NCI-H524 (cell line): ENCODE measurements at places on chromosomes 2 and 18.

- no peak for DNase-seq
These were observed 2.7 kb downstream of the VSNL1 start for GRCh38 chr2:17543131-17543660.

- no peak for DNase-seq
These were observed 3.6 kb downstream of the ACP1 start for GRCh38 chr2:268323-268722.

DNA sequence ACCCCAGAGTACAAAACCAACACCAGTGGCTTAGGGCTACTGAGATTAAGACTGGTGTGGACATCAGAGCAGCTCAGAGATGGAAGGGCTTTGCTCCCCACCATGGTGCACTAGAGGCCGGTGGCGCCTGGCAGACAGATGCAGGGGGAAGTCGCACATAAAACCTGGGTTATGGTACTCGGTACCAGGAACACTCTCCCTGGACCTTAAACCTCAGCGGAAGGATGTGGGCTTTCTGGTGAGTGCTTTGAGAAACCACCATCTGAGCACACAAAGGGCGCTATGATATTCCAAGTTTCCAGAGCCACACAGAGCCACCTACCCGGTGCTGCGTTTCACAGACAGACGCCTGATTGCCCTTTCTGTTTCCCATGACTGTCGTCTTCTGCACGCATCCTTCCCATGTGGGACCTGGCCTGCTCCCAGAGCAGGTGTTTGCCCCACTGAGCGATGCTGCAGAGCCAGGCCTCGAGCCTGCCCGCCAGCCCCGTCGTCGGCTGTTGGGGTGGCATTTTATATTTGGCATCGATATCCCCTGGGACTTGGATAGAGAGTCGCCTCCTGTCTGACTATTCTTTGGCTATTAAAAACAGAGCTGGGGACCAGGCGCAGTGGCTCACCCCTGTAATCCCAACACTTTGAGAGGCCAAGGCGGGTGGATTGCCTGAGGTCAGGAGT, 89.5 kb upstream of the ODC1 start:
- DNase-seq: no peak

- DNase-seq: no peak
These were observed 238.4 kb upstream of the ETAA1 start for GRCh38 chr2:67158718-67159117.

DNA sequence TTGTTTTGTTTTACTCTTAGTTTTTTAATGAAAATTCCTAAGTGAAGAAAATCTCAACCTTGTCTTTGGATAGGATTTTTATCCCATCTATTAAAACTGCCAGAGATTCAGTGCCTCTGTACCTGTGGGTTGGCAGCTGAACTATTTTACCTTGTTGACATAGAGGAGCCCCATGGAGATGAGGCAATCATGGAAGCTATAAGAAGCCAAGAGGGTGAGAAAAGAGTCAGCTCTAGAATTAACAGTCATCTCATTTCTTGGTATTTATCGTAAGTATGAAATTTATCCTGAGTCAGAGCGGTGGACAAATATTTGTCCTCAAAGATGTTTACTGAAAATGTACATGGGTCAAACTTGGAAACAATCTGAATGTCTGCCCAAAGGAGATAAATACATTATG, 35.8 kb upstream of the PGAP1 start:
- no peak for DNase-seq

- DNase-seq: no peak
These were observed 69.2 kb downstream of the LONRF2 start for GRCh38 chr2:100252811-100253698.

DNA sequence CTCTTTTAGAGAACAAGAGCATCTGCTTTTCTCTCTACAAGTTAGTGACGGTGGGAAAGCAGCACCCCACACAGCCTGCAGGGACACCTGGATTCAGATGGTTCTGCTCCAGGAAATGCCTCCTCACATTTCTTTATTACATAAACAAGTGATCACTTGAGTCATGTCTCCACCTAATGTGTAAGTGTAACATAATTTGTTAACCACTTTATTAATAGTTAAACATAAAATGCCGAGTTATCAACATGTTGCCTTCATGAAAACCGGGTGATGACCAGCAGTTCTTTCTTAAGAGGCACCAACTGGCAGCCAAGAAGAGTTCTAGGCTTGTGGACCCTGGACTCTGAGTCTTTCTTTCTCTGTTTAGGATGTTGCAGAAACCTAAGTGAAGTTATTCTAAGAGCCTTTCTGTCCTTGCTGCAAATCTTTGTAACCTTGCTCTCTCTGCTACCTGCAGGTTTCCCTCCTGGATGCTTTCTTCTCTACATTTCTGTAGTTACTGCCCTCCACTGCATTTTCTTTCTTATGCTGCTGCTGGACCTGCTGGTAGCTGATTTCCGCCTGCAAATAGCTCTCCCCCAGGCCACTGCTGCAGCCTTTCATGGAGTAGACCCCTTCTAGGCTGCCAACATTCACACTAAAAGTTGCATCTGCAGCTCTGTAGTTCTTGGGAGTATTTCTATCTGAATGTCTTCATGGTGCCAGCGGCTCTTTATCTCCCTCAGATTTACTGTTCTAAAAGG, 24.3 kb downstream of the UPP2 start:
- DNase-seq: no peak

- DNase-seq: no peak
These were observed 31.4 kb downstream of the MAP4K4 start for GRCh38 chr2:101728865-101729264.

GRCh38 chr2:217887841-217888701, 114.7 kb downstream of the TNS1 start:
- DNase-seq: no peak

- no peak for DNase-seq
These were observed 9.5 kb upstream of the SLC1A4 start for GRCh38 chr2:64979744-64980143.

DNA sequence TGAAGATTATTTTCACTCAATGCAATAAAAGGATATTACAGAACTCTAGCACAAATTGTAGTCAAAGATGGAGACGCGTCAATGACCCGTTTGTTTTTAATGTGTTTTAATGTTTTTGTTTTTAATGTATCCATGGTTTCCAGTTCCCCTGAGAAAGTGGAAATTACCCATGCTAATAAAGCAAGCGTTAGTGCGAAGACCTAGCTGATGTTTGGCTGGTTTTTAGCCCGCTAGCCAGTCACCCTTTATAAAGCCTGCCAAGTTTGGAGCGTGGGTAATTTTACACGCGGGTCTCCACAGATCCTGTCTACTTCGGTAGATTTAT, 430 bp upstream of the CHMP1B start:
- no peak for DNase-seq

GRCh38 chr18:8031496-8031895, 464.4 kb downstream of the PTPRM start:
- no peak for DNase-seq

- no peak for DNase-seq
These were observed 92.1 kb downstream of the TMEM18 start for GRCh38 chr2:584863-585823.

DNA sequence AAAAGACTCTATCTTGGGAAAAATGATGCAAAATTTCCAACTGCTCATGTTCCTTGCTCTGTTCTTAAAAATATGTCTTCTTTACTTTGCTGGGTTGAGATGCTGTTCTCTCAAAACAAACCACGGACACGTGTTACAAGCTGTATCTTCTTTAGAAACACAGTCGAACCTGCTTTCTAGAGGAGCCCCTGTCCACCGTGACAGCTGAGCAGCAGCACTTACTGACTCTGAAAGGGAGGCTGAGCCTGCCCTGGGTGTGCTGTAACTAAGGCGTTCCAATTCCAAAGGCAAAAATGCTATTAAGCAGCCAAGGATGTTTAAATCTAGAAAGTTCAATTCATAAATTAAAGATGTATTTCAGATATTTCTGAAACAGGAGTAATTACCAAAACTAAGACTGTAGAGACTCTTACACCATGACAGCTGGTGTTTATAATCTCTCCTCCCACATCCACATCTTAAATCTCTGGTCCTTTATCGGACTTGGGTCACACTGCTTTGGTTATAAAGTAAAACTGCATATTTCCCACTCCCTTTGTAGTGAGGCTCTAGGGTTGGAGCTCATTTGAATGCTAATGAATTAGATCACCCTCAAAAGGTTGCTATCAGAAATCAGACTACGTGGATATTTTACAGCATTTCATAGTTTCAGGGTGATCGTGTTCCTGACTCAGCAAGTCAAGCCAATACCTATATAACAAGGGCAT, 281.2 kb upstream of the LYPD1 start:
- DNase-seq: peak; percentile 58

DNA sequence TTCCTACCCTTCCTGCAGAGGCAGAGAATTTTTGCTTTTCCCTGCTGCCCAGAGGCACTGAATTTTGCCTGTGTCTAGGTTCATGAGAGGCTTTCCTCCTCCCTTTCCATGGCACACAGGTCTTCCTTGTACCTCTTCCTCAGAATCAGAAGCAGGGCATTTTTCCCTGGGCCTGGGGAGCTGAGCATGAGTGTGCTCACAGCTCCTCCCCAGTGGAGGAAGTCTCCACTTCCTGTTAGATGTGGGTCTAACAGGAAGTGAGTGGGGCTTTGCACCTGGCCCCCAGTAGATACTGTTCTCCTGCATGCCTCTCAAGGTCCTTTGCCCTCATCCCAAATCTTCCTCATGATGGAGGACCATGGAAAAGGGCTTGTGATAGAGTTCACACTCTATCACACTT, 297.2 kb upstream of the FIGN start:
- DNase-seq: no peak

DNA sequence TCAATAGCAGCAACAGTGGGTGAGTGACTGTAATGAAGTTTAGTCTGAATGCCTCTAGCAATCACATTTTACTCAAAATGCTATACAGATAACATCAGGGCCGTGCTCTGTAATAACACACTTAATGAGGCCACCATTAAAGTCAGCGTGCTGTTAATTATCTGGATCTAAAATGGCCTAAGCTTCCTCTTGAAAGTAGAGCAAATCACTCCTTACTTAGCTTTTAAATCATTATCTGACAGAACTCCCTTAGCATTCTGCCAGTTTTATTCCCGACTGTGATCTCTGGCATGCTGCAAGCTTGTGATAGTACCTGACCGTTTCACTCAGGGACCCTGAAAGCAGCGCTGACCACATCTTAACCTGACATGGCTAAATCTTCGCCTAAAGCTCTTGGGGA, 9.0 kb downstream of the RPS7 start:
- no peak for DNase-seq

- no peak for DNase-seq
These were observed 44.8 kb downstream of the SPP2 start for GRCh38 chr2:234095301-234095700.

- no peak for DNase-seq
These were observed 50.6 kb downstream of the SLC9A4 start for GRCh38 chr2:102523651-102524050.

DNA sequence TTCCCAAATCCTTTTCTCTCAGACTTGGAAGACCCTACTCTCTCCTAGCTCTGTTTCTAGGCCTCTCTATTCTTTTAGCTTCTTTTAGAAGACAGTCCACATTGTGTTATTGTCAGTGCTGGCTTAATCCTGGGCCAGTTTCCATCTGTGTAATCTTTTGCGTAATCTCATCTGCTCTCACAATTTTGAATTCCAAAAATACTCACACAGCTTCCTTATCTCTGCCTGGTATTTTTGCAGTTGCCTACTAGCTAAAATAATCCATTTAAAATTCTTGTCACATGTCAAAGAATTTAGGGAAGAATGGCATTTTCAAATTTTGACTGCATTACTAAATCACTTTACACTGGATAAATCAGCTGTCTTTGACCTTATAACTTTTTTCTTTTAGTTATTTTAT, 200.6 kb upstream of the MEX3C start:
- DNase-seq: no peak

- no peak for DNase-seq
These were observed 118.6 kb downstream of the ANKRD44 start for GRCh38 chr2:197191940-197192322.

DNA sequence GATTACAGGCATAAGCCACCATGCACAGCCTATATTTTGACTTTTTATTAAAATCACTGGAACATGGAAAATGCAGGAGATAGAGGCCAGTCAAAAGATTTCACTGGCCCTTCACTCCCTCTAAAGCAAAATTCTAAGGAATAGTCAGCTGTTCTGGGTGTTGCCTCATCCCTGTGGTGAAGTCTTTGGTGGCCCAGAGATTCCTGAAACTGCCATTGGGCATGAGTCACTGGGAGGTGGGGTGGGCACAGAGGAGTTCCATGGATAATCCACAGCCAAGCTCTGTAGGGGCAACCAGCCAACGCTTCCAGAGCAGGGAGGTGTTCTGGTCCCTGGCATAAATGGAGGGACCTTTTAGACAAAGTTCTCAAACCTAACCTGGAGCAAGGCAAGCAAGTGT, 89.7 kb upstream of the TTC39C start:
- DNase-seq: no peak

DNA sequence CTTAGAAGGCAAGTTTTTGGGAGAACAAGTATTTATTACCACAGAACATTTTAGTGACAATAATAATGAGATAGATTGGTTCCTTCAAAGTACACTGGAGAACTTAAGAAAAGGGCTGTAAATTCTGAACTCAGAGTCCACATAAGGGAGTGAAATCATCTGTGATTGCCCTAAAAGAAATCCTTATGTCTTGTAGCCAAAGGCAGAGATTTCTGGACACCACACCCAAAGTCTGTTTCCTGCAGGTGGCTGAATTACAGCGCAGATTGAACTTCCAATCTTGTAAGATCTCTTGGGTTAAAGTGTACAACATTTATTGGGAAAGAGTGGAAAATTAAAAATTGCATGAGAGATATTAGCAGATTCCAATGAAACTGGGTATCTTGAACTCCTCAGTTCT, 143.8 kb downstream of the TAF4B start:
- DNase-seq: no peak

GRCh38 chr2:16725549-16725948, 59.9 kb upstream of the CYRIA start:
- peak; percentile 20 for DNase-seq

DNA sequence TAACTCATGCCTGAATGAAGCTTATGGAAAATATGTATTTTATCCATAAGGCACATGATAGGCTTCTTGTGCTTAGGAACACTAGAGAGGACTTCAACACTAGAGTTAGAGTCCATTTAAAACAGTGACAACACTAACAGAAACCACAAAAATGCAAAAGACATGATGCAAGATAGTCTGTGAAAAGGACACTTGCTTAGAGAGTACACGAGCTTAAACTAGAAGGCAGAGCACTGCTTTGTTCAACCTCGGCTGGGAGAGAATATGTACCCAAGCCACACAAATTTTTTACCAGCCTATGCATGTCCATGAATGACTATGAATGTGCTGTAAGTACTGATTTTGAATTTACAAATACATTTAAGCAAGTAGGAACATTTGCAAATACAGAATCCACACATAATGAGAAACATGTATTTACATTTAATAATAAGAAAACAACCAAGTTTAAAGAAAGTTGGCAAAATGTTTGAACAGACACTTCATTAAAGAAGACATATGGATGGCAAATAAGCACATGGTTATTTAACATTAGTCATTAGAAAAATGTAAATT, 130.6 kb downstream of the SPOPL start:
- DNase-seq: no peak

- DNase-seq: no peak
These were observed 77.7 kb downstream of the KCTD18 start for GRCh38 chr2:200431996-200432705.

DNA sequence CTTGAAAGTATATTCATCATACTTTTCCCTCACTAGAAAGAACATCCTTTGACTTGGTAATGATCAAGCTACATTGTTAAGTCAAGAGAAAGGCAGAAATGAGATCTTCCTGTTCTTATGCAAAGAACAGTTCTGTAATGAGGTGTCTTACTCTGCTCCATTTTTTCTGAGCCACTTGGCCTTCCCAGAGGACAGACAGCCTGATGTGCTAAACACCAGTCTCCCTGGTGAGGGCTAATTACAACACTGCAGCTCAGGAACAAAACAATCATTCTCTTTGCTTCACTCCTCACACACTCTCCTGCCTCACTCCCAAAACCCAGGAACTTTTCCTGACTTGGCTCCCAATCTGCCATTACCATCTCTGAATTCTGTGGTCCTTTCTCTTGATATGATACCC, 25.6 kb downstream of the TACR1 start:
- no peak for DNase-seq
